ENCODE measurements at places on chromosomes 6 and 20.

GRCh38 chr20:61355585-61355984 lies 103.5 kb downstream of the CDH4 start:
- no peak overlapping the region for H3K27ac ChIP-seq
- H3K4me3 ChIP-seq = no peak overlapping the region
- no peaks in the 10 kb centered on the region for H3K36me3 ChIP-seq
- H3K27me3 ChIP-seq = peaks cover 7% of the 10 kb centered on the region

DNA sequence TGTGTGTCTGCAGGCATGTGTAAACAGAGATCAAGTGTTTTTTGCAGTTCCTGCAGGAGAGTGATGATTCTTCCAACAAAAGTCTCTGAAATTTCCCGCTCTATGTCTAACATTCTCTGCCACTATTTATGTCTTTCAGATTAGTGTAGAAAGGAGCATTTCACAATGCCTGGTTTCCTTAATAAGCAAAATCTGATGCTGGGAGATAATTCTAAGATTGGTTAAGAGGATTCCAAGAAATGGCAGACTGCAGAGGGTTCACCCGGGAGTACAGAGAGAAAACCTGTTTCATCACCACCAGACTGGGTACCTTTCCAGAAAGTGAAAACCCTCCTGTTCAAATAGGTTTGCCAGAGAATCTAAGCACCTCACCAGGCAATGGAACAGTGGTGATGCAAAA lies 62.7 kb downstream of the FOXC1 start:
- DNase-seq = no peak
- no peak overlapping the region for H3K4me3 ChIP-seq
- no peaks in the 10 kb centered on the region for H3K4me1 ChIP-seq
- H3K36me3 ChIP-seq = no peaks in the 10 kb centered on the region

DNA sequence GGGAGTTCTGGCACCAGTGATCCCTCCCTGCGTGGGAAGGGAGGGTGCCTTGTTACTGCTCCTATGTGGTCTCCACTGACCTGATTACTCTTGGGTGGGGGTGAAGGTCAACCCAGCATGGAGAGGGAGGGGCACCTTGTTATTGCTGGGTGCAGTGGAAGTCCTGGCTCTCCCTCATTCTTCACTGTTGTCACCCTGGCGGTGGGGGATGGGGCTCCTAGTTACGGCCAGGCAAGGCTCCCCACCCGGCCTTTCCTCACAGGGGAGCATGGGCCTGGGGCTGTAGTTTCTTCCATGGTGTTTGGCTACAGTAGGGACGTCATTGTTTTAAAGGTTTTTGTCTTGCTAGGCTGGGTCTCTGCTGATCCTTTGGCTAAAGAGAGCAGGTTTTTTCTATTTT lies 40.8 kb downstream of the PACSIN1 start:
- H3K4me3 ChIP-seq = no peak overlapping the region
- no peaks in the 10 kb centered on the region for H3K4me1 ChIP-seq
- H3K27ac ChIP-seq = no peak overlapping the region
- H3K36me3 ChIP-seq = no peaks in the 10 kb centered on the region

GRCh38 chr6:147479857-147480256 lies 28.6 kb upstream of the SAMD5 start:
- no peaks in the 10 kb centered on the region for H3K4me1 ChIP-seq
- H3K36me3 ChIP-seq = no peaks in the 10 kb centered on the region
- H3K27me3 ChIP-seq = no peaks in the 10 kb centered on the region
- DNase-seq = no peak

DNA sequence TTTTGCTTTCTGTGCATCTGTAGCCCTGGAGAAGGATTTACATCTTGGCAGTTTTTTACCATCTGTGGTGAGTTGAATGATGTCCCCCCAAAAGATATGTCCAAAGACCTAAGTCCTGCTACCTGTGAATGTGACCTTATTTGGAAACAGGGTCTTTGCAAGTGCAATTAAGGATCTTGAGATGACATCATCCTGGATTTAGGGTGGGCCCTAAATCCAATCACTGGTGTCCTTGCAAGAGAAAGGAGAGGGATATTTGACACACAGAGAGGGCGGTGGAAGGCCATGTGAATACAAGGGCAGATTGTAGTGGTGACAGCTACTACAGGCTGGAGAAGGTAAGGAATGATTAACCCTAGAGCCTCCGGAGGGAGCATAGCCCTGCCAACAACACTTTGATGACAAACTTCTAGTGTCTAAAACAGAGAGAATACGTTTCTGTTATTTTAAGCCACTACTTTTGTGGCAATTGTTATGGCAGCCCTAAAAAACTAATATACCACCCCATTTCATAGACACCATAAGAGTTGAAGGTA lies 35.1 kb downstream of the MKKS start:
- no peak for DNase-seq
- no peak overlapping the region for H3K4me3 ChIP-seq
- no peak overlapping the region for H3K27ac ChIP-seq
- no peaks in the 10 kb centered on the region for H3K36me3 ChIP-seq
- H3K27me3 ChIP-seq = no peaks in the 10 kb centered on the region

DNA sequence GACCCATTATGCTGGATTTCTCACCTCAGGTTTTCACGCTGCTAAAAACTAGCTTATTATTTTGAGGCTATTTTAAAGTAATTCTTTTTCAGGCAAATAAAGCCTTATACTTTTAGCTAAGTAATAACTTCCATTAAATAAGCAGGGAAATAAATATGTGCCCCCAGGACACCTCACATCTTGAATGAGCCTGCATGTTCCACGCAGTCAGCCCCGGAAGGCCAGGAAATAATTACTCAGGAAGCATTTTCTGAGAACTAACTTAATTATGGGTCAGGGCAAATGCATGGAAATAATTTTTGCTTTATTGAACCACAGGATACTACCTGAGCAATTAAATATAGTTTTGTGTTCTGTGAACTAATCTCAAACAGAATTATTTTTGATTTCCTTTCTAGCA lies 41.1 kb downstream of the STX7 start:
- H3K4me1 ChIP-seq = no peaks in the 10 kb centered on the region
- no peaks in the 10 kb centered on the region for H3K27me3 ChIP-seq
- H3K27ac ChIP-seq = no peak overlapping the region

DNA sequence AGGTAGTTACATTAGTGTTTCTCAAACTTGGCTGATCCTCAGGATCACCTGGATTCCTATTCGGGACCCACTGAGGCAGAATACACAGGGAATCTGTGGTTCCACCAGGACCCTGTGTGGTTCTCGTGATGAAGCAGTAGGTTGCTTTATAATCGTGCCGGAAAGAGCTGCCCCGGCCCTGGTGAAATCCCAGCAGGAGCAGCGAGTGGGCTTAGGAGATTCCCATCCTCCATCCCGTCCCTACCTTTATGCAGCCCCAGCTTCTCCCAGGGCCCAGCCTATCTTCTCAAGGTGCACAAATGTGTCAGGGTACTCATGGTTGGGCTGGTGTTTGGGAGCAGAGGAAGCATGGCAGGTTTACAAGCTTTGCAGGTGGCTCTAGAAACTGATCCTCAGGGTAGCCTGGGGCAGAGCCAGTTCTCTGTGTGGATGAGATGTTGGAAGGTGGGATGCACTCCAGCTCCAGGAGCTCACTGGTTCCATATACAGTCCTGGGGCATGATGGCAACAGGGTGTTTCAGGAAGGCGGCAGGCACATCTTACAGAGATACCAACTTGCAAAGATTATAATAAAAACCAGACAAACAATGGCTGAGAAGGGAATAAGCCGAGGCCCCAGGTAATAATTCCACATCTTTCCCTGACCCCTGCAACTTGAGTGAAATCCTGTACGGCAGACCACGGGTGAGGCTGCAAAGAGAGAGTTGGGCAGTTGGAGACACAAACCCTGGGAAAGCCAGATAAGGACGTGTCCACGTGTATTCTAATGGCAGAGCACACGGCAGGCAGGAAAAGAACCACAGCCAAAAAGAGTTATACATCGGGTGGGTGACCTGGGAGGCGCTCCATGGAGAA lies 5.9 kb downstream of the SLC22A1 start:
- no peaks in the 10 kb centered on the region for H3K36me3 ChIP-seq
- H3K27ac ChIP-seq = no peak overlapping the region
- H3K27me3 ChIP-seq = no peaks in the 10 kb centered on the region
- H3K4me1 ChIP-seq = peaks cover 11% of the 10 kb centered on the region
- no peak overlapping the region for H3K4me3 ChIP-seq

GRCh38 chr6:166488701-166489100 lies 97.8 kb downstream of the RAMACL start:
- no peak overlapping the region for H3K27ac ChIP-seq
- H3K27me3 ChIP-seq = no peaks in the 10 kb centered on the region
- H3K4me3 ChIP-seq = no peak overlapping the region
- H3K4me1 ChIP-seq = no peaks in the 10 kb centered on the region
- H3K36me3 ChIP-seq = no peaks in the 10 kb centered on the region
- DNase-seq = no peak

DNA sequence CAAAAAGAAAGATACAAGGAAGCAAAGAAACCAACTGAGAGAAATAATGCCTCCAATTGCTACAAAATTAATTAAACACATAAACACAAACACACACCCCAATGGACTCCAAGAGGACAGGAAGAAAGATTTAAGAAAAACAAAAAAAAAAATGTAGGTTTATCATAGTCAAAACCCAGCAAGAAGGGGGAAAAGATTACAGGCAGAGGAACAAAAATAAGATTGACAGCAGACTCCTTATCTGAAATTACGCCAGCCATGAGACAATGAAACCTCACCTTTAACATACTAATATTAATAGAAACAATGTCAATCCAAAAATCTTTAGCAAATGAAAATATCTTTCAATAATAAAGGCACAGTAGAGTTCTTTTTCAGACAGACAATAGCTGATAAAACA lies 155.8 kb downstream of the RNGTT start:
- H3K36me3 ChIP-seq = no peaks in the 10 kb centered on the region
- DNase-seq = no peak
- H3K27me3 ChIP-seq = no peaks in the 10 kb centered on the region
- H3K4me3 ChIP-seq = no peak overlapping the region

DNA sequence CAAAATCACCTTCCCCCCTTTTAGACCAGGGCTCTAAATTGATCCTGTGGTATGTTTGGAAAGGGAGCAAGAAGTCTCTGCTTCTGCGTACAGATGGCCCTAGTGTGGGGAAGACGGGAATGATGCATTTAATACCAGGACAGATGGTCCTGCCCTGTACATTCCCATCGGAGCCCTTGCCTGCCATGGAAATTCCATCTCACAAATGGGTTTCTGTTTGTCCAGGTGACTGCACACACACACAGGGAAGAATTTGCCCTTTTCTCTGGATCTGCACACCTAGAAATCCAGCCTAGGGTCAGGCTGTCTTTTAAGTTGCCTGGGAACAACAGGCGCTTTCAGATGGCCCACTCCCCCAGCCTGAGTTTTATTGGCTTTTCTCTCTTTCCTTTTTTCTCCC lies 1.3 kb downstream of the MAS1 start:
- DNase-seq = peak; percentile 10
- peaks cover 8% of the 10 kb centered on the region for H3K4me1 ChIP-seq
- no peak overlapping the region for H3K4me3 ChIP-seq
- H3K36me3 ChIP-seq = no peaks in the 10 kb centered on the region
- no peaks in the 10 kb centered on the region for H3K27me3 ChIP-seq
- H3K27ac ChIP-seq = no peak overlapping the region

DNA sequence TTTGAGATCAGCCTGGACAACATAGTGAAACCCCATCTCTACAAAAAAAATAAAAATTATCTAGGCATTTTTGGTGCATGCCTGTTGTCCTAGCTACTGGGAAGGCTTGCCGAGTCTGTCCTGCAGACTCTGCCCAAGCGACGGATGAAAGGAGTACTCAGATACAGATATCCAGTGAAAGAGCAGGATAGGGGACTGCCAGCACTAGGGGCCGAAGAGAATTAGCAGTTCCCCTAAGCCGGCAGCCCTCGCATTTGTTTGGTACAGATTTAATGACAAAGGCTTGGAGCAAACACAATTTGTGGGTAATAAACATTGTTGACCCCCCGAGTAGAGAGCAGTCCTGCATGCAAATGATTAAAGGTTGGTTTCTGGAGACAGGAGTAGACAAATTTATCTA lies 5.4 kb upstream of the TBC1D20 start:
- no peak overlapping the region for H3K4me3 ChIP-seq
- DNase-seq = no peak
- no peaks in the 10 kb centered on the region for H3K36me3 ChIP-seq

DNA sequence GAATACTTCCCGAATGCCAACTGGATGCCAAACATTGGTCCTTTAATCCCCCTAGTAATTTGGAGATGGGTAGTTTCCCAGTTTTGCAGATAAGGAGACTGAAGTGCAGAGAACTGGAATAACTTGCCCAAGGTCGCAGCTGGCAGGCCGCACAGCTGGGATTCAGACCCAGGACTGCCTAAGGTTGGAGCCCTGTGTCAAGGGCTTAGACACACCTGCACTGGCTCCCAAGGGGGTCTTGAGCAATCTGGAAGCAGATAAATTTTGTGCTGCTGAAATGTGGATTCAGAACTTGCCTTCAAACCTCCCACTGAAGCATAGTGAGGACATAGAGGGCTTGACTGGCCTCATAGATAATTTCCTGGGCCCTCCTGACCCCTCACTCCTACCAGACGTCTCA lies 30.5 kb downstream of the FOXP4 start:
- H3K4me1 ChIP-seq = peaks cover 74% of the 10 kb centered on the region
- H3K36me3 ChIP-seq = no peaks in the 10 kb centered on the region
- H3K4me3 ChIP-seq = no peak overlapping the region
- no peaks in the 10 kb centered on the region for H3K27me3 ChIP-seq

GRCh38 chr6:89007209-89008000 lies 44.0 kb upstream of the RNGTT start:
- H3K4me1 ChIP-seq = no peaks in the 10 kb centered on the region
- no peak for DNase-seq
- H3K4me3 ChIP-seq = no peak overlapping the region
- H3K27ac ChIP-seq = no peak overlapping the region
- H3K27me3 ChIP-seq = no peaks in the 10 kb centered on the region
- no peaks in the 10 kb centered on the region for H3K36me3 ChIP-seq

DNA sequence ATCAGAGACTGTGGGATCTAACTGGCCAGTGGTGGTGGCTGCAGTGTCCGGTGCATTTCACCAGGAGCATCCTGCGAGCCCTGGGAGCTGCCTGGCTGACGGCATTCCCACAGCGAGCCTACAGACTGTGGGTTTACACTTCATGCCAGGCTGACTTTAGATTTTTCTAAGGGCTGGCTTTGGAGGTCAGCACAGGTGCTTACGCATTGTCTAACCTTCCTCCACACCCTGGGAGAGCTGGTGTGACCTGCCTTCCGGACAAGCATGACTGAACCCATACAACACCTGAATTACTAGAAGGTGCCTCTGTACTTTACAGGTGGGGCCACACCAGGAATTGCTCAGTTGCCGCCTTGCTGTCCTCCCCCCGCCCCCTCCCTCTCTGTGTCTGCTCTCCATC lies 96.2 kb downstream of the RREB1 start:
- H3K4me3 ChIP-seq = no peak overlapping the region
- H3K27me3 ChIP-seq = no peaks in the 10 kb centered on the region
- no peak overlapping the region for H3K27ac ChIP-seq

- no peaks in the 10 kb centered on the region for H3K27me3 ChIP-seq
- no peak for DNase-seq
- H3K27ac ChIP-seq = no peak overlapping the region
- H3K4me1 ChIP-seq = no peaks in the 10 kb centered on the region
- no peaks in the 10 kb centered on the region for H3K36me3 ChIP-seq
Observed at GRCh38 chr6:154378518-154378917, 21.9 kb upstream of the IPCEF1 start.

GRCh38 chr6:116450185-116450710 lies 10.9 kb upstream of the CALHM6 start:
- DNase-seq = no peak
- no peaks in the 10 kb centered on the region for H3K36me3 ChIP-seq
- no peak overlapping the region for H3K4me3 ChIP-seq
- H3K4me1 ChIP-seq = peaks cover 11% of the 10 kb centered on the region

GRCh38 chr6:127069659-127070279 lies 48.7 kb upstream of the RSPO3 start:
- no peaks in the 10 kb centered on the region for H3K36me3 ChIP-seq
- H3K4me1 ChIP-seq = no peaks in the 10 kb centered on the region
